ENCODE measurements at places on chromosomes 16 and 17. TPM values are rescaled to one million over a fixed set of nuclear protein-coding genes. Genes with fewer than 3 reads are reported as not detected.
A peak's percentile ranks its signal among the peaks of the same experiment; 100 is the strongest.

GRCh38 chr17:57752031-57752905 lies 7.2 kb upstream of the CCDC182 start:
- no peak for DNase-seq
- peaks cover 24% of the 10 kb centered on the region for H3K4me1 ChIP-seq
- H3K36me3 ChIP-seq, result no peaks in the 10 kb centered on the region
- H3K4me3 ChIP-seq, result no peak overlapping the region
- peaks cover 3% of the 10 kb centered on the region for H3K27me3 ChIP-seq
- no peak overlapping the region for H3K27ac ChIP-seq

NRN1L gene
- total RNA-seq, result 0.66 TPM

DNA sequence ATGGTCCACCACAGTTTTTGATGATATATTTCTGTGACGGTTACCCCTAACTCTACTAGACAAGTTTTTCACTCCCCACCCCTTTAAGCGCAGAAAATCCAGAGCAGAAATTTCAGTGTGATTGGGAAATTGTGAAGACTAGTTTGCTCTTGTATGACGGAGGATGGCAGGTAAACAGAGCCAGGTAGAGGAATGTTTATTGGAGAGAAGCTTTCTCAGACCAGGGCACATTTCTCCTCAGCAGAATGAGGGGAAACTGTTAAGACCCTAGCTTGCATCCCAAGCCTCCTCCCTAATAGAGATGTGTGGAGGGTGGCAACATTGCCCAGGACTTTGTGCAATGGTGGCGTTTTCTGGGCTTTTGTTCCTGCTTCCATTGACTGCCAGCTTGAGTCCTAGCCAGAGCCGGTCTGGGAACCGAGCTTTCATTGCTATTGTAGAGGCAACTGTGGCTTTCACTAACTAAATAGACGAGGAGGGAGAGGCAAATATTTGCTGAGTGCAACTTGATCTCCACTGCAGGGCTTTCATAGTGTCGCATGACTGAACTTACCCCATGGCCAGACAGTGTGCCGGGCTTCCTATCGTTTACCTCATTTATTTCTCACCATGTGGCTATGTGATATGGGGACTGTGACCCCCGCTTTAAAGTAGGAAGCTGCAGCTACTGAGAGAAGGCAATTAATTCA lies 159.6 kb upstream of the MPHOSPH6 start:
- H3K27me3 ChIP-seq, result peaks cover 39% of the 10 kb centered on the region
- no peaks in the 10 kb centered on the region for H3K36me3 ChIP-seq
- H3K4me3 ChIP-seq, result no peak overlapping the region

- H3K27me3 ChIP-seq, result no peaks in the 10 kb centered on the region
- H3K4me3 ChIP-seq, result no peak overlapping the region
- H3K4me1 ChIP-seq, result peaks cover 22% of the 10 kb centered on the region
- no peaks in the 10 kb centered on the region for H3K36me3 ChIP-seq
- no peak for DNase-seq
Measured at GRCh38 chr17:73365301-73365874, 53.6 kb upstream of the CDC42EP4 start.

HSD3B7 gene
- 3.6 TPM for total RNA-seq

RGS11 gene
- 4.0 TPM for total RNA-seq

ADAD2 gene
- total RNA-seq, result not detected

DNA sequence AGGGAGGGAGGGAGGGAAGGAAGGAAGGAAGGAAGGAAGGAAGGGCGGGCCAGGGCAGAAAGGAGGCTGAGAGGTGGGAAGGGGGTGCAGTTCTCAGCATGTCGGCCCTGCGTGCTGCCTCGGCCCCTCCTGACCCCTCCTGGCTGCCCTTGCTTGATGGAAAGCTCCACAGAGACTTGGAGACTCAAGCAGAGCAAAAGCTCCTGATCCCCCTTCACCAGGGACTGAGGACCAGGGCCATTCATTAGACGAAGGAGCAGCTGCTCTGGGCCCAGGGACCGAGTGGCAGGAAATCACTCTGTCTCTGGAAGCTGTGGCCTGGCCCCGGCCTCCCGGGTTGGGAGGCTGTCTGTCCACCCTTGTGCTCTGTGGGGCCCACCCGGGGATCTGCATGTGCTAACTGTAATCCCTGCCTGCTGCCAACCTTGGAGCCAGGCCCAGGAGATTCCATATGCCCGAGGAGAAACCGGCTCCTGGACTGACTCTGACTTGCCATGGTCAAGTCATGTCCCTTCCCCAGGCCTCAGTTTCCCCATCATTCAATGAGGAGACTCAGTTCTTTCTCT lies 27.4 kb upstream of the C1QL1 start:
- peaks cover 12% of the 10 kb centered on the region for H3K4me1 ChIP-seq
- H3K27me3 ChIP-seq, result peaks cover 10% of the 10 kb centered on the region
- DNase-seq, result no peak
- H3K27ac ChIP-seq, result no peak overlapping the region
- H3K4me3 ChIP-seq, result no peak overlapping the region

DNA sequence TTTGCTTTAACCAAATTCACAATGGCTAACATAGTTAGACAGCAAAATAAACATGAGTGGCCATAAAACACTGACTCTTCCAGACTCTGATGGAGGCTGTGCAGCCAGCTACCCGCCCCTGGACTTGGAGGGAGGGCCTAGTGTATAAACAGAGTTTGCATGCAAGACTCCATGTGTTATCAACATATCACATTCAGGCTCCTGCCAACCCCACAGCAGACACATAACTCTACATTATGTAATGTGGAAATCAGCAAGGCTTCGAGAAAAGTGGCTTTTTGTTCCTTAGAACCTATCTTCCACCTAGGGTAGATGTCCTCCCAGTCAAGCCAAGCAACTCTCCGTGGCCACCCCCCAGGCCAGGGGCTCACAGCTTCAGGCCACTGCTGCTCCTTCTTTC lies 19.3 kb upstream of the SOX9 start:
- H3K4me3 ChIP-seq, result no peak overlapping the region
- no peaks in the 10 kb centered on the region for H3K4me1 ChIP-seq
- H3K27me3 ChIP-seq, result no peaks in the 10 kb centered on the region
- no peak overlapping the region for H3K27ac ChIP-seq

GRCh38 chr17:81387100-81388090 lies 7.9 kb upstream of the BAHCC1 start:
- no peak for DNase-seq
- H3K4me3 ChIP-seq, result peak overlapping the region; percentile 69
- H3K27me3 ChIP-seq, result no peaks in the 10 kb centered on the region
- peak overlapping the region; percentile 93 for H3K27ac ChIP-seq
- H3K4me1 ChIP-seq, result peaks cover 61% of the 10 kb centered on the region

DNA sequence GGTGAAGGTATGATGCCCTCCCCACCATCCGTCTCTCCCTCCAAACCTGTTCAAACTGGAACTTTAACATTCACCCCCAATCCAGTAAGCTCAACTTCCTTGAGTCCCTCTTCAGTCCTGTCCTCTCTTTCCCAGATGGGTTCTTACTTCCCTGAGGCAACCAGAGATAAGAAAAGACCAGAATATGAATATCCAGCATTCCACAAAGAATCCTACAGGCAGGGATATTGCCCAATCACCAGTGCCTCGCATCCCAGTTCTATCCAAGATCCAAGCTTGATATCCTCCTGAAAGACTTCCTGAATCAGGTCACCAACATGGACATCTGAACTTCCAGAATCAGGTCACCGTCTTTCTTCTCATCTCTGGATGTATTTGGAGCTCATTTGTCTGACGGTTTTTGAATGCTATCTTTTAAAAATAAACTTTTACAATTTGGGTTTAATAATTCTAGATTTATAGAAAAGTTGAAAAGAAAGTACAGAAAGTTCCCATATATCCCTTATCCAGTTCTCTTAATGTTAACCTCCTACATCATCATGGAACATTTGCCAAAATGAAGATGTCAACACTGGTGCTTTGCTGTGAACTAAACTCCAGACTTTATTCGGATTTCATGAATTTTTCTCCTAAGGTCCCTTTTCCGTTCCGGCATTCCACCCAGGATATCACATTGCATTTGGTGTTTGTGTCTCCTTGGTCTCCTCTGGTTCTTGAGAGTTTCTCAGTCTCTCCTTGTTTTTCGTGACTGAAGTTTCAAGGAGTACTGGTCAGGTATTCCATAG lies 13.7 kb upstream of the COL1A1 start:
- H3K36me3 ChIP-seq, result no peaks in the 10 kb centered on the region
- peaks cover 73% of the 10 kb centered on the region for H3K4me1 ChIP-seq
- no peaks in the 10 kb centered on the region for H3K27me3 ChIP-seq
- H3K4me3 ChIP-seq, result no peak overlapping the region

GRCh38 chr16:24036614-24037013 lies 200.8 kb downstream of the PRKCB start:
- H3K36me3 ChIP-seq, result no peaks in the 10 kb centered on the region
- peaks cover 64% of the 10 kb centered on the region for H3K27me3 ChIP-seq
- H3K4me1 ChIP-seq, result peaks cover 2% of the 10 kb centered on the region
- H3K27ac ChIP-seq, result no peak overlapping the region
- H3K4me3 ChIP-seq, result no peak overlapping the region
- DNase-seq, result no peak

DNA sequence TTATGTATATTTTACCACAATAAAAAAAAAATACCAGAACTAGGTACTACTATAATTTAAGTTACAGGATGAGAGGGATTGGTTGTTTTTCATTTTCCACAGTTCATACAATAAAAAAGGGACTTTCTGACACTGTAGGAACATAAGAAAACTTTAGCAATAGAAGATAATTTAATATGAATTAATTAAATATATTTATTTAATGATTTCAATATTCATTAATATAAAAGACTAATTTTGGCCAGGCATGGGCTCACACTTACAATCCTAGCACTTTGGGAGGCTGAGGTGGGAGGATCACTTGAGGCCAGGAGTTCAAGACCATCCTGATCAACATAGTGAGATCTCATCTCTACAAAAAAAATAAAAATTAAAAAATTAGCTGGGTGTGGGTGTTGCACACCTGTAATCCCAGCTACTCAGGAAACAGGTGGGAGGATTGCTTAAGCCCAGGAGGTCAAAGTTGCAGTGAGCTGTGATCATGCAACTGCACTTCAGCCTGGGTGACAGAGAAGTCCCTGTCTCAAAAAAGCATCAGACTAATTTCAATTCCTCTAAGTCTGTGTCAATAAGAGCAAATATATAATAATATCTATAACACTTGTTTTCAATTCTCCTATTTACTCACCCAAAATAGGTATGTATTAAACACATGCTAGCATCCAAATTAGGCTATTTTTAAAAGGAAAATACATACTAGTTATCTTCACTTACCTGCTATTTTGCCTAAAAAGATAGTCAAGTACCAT lies 79.6 kb downstream of the BRIP1 start:
- H3K4me1 ChIP-seq, result no peaks in the 10 kb centered on the region
- no peaks in the 10 kb centered on the region for H3K27me3 ChIP-seq
- H3K27ac ChIP-seq, result no peak overlapping the region
- no peak for DNase-seq
- H3K4me3 ChIP-seq, result no peak overlapping the region

GRCh38 chr16:27952811-27953210 lies 110.7 kb downstream of the GSG1L start:
- H3K4me1 ChIP-seq, result no peaks in the 10 kb centered on the region
- DNase-seq, result no peak
- peaks cover 28% of the 10 kb centered on the region for H3K27me3 ChIP-seq
- H3K4me3 ChIP-seq, result no peak overlapping the region
- H3K36me3 ChIP-seq, result no peaks in the 10 kb centered on the region
- no peak overlapping the region for H3K27ac ChIP-seq

DNA sequence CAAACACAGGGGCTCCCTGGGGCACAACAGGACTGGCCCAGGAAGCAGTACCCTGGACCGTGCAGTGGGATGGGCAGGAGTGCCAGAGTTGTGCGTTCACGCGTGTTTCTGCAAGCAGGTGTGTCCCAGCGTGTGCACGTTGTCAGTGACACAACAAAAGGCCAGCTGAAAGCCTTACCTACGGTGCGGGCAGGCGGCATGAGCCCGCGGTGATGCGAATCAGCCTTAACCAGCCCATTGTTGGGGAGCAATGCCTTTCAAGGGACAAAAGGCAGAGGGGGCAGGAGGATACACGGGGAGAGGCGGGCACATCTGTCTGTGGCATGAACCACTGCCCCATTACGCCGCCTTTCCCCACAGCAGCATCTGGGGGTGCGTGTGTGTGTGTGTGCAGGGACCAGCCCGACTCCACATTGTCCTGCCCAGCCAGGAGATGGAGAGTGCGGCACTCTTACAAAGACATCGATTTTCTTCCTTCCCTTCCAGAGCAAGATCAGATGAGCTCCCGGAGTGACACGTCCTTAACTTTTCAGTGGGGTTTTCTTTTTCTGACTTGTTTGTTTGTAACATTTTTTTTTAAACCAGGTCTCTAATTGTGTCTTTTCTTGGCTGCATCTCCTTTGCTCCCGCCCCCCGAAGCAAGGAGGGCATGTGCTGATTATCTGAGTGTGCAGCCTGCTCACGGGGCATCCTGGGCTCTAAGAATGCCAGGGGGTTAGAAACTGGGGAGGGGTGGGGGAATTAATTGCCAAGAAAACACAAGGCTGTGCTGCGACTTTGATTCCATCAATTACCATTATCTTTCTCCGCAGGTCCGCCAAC lies 158.1 kb downstream of the ZNF423 start:
- no peaks in the 10 kb centered on the region for H3K27me3 ChIP-seq
- no peaks in the 10 kb centered on the region for H3K36me3 ChIP-seq
- no peak for DNase-seq
- H3K4me1 ChIP-seq, result peaks cover 69% of the 10 kb centered on the region
- H3K27ac ChIP-seq, result peak overlapping the region; percentile 81

GRCh38 chr17:17982801-17983200 lies 10.1 kb downstream of the DRC3 start:
- no peak overlapping the region for H3K4me3 ChIP-seq
- no peak overlapping the region for H3K27ac ChIP-seq
- H3K36me3 ChIP-seq, result no peaks in the 10 kb centered on the region
- DNase-seq, result no peak
- H3K4me1 ChIP-seq, result no peaks in the 10 kb centered on the region

DNA sequence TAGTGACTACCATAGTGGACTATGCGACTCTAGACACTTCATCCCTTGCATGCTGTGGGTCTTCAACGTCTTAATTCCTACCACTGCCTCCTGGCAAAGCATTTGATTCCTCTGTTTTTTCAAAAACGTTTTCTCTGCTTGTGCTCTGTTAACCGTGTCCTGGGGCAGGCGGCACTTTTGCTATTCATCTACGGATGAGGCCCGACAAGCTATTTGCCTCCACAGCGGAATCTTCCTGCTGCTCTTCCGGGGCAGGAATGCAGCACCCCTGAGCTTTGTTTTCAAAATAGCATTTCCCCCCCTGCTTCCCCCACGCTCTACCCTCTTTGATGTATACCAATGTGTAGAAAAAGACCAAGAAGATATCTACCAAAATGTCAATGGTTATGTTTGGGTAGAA lies 39.8 kb upstream of the METTL16 start:
- no peak overlapping the region for H3K4me3 ChIP-seq
- no peak overlapping the region for H3K27ac ChIP-seq
- peaks cover 3% of the 10 kb centered on the region for H3K4me1 ChIP-seq
- H3K27me3 ChIP-seq, result peaks cover 10% of the 10 kb centered on the region
- no peak for DNase-seq

DNA sequence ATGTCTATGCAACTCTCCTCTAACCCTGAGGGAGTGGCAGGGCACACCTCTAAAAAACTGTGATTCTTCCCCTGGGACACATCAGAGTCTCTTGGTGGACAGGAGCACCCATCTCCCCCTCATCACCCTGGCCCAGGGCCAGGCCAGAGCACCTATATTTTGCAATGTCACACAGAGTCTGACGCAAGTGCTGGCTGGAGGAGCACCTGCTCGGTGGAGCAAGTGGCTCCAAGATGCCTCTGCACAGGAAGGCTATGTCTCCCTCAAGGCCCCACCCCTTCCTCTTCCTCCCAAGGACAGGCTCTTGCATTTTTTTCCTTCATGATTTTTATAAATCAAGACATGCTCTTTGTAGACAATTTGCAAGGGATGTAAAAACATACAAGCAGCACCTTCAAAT lies 13.3 kb downstream of the SNN start:
- H3K27ac ChIP-seq, result no peak overlapping the region
- H3K4me1 ChIP-seq, result peaks cover 7% of the 10 kb centered on the region
- peaks cover 40% of the 10 kb centered on the region for H3K36me3 ChIP-seq
- no peaks in the 10 kb centered on the region for H3K27me3 ChIP-seq
- H3K4me3 ChIP-seq, result no peak overlapping the region

Measured in mesothelial cell of epicardium (in vitro differentiated cells).